ENCODE measurements at places on chromosomes 6 and 20.
A peak's percentile ranks its signal among the peaks of the same experiment; 100 is the strongest.

- peak; percentile 76 for DNase-seq
Observed at GRCh38 chr6:138115877-138116660, 8.8 kb upstream of the PERP start.

DNA sequence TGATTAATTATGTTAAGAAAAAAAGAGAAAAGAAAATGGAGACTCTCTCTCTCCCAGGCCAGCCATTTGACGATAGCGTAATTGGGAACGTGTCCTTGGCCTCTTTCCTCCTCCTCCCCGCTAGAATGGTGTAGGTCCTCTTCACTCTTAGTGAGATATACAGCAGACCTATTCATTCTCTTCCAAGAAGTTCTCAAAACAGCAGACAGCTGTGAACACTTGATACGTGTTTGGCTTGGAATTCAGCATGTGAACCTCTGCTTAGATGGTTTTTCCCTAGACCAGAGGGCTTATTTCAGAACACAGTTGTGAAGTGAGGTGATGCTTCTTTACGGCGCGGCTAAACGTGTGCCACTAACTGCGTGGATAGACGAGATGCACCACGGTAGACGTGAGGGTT lies 32.6 kb upstream of the TULP4 start:
- no peak for DNase-seq

- no peak for DNase-seq
Observed at GRCh38 chr6:26743157-26743821, 83.7 kb upstream of the ZNF322 start.

GRCh38 chr6:142307963-142308748 lies 6.3 kb downstream of the ADGRG6 start:
- DNase-seq, result no peak

DNA sequence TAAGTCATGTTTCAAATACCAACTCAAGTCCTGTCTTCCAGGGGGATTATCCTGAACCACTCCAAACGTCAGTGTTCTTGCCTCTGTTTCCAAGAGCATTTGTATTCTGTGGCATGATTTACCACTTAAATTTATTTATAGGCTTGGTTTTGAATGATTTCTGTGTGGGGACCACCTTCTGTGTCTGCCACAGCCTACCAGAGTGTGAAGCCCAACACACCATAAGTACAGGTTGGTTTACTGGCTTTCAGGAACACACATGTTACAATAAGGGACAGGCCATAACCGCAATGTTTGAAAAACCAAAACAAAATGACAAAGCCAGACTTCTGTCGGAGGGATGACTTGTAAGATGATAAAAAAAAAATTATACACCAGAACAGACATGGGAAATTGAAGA lies 56.5 kb upstream of the MAP3K7 start:
- no peak for DNase-seq

GRCh38 chr20:32792316-32792715 lies 27.4 kb upstream of the MAPRE1 start:
- DNase-seq, result no peak

DNA sequence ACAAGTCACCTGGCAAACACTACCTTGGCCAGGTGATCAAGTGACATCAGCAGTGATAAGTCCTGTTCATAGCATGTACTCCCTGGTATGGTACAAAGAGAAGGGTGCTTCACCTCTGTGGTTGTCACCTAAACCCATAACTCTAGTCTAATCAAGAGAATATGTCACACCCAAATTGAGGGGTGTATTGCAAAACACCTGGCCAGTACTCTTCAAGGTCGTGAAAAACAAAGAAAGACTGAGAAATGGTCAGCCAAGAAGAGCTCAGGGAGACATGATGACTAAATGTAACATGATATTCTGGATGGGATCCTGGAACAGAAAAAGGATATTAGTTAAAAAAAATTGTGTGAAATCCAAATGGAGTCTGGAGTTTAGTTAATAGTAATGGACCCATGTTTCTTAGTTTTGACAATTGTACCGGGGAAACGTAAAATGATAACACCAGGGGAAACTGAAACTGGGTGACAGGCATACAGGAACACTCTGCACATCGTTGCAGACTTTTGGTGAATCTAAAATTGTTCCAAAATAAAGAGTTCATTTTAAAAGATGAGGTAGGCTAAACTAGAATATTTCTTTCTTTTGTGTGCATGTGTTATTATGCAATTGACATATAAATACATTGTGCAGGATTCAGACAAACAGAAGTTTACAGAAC lies 262.0 kb downstream of the CDC5L start:
- no peak for DNase-seq

DNA sequence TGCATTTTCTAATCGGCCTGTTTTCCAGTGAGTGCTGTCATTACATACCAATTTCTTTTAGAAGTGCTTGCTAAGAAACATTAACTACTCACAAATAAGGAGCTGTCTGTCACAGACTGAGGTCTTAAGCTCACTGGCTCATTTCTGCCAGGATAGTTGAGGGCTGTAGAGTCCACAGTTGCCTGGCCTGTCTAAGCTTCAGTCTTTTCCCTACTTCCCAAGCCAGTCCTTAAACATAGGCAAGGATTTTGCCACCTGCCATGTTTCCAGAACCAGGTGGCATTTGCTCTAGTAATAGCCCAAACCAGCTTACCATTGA lies 84.7 kb downstream of the LINC00237 start:
- no peak for DNase-seq

GRCh38 chr6:157181649-157182048 lies 141.7 kb downstream of the TMEM242 start:
- no peak for DNase-seq

GRCh38 chr6:13985663-13986325 lies 61.0 kb downstream of the RNF182 start:
- no peak for DNase-seq

DNA sequence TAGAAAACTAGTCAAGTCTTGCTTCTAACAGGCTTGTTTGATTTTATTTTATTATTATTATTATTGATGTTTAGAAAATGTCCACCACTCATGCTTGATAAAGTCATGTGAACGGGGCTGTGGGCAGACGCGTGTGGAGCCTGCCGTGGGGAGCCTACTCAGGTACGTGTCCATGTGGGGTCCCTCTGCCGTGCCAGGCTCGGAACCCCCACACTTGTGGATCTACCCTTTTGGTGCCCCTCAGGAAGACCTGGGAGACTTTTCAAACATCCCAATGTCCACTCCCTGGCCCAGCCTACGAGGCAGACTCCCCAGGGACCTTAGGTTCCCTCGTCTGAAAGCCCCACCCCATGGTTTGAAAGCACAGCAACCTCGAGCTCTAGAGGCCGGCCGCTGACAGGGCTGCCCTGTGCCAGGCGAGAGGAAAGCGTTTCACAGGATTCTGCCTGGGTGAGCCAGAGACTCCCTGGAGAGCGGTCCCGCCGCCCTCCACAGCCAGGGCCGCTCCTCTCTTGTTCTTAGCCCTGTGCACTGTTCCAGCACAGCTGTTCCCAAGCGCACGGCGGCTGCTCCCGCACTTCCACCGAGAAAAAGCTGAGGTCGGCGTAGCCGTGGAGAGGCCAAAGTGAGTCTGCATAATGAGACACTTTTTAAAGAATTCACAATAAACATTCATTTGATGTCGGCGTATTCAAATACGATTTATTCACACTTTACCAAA lies 249.7 kb downstream of the TTLL2 start:
- DNase-seq, result no peak

DNA sequence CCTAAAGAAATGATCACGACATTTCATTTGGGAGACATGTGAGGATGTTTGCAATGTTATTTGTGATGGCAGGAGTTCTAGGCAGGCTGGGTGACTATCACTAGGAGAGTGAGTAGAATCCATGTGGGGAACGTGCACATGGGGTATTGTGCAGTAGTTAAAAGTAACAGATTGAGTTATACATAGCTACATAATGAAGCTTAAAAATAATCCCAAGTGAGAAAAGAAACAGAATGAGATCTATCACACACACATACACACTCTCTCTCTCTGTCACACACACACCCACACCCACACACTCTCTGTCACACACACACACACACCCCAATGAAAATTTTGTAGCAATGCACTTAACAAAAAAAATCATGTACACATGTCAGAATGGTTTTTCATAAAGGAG lies 218.7 kb upstream of the ARG1 start:
- DNase-seq, result no peak

DNA sequence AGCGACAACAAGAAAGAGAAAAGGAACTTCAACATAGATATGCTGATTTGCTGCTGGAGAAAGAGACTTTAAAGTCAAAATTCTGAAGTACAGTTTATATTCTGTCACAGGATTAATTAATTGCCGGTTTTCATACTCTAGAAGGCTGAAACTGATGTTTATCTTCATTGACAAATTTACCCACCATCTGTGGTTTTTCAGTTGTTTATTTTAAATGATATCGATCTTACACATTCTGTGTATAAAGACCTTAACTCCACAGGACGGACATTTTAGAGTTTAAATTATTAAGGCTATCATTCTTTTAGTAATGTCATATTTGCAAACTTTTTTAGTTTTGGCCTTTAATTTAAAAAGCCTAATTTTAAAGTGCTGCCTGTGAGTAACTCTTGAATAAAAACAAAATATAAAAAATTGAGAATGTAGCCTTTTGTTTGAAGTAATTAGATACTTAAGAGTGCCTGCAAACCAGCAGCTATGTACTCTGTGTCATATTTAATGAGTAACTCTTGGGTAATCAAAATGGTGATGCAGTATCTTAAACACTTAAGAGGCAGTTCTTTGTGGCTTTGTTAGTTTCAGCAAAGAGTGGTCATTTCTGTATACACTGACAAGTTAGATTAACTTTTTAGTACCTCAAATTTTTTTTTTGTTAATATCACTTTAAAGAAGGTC lies 59.3 kb downstream of the CDC5L start:
- DNase-seq, result peak; percentile 17

- no peak for DNase-seq
Observed at GRCh38 chr20:17611540-17612286, 41.8 kb downstream of the DSTN start.

GRCh38 chr6:52745764-52746201 lies 17.5 kb downstream of the GSTA2 start:
- no peak for DNase-seq

- DNase-seq, result no peak
Observed at GRCh38 chr6:130907687-130908086, 80.5 kb downstream of the SMLR1 start.

DNA sequence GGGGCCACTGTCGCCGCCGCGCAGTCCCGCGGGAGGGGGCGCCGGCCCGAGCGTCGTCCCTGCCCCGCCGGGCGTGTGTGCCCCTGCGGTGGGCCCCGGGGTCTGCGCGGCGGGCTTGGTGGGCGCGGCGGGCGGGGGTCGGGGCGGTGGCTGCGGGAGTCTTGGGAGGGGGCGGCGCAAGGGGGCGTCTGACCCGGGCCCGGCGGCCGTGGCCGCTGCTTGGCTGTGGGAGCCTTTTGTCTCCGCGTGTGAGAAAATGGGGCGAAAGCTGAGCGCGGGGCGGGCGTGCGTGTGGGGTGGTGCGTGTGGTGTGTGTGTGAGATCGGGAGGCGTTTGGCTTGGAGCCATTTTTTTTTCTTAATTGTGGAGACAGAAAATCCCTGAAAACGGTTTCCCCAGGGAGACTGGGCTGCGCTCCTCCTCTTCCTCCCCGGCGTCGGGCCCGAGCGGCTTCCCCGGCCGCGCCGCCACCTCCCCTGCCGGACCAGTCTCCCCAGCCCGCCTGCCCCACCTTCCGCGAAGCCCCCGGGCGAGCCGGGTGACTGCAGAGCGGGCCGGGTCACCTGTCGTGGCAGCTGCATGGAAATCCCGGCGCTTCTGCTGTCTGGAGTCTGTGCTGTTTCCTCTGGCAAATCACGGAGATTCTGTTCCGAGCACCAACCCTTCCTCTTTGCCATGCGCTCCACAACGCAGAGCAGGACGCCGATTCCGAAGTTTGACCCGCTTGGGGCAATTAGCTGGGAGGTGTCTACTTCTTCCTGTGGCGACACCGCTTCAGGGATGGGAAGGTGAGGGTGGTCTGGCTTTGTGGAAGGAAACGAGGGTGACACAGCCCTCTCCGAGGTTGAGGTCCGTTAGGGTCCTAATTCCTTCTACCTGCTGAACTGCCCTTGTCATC lies 64.4 kb downstream of the GTF2H5 start:
- peak; percentile 76 for DNase-seq

DNA sequence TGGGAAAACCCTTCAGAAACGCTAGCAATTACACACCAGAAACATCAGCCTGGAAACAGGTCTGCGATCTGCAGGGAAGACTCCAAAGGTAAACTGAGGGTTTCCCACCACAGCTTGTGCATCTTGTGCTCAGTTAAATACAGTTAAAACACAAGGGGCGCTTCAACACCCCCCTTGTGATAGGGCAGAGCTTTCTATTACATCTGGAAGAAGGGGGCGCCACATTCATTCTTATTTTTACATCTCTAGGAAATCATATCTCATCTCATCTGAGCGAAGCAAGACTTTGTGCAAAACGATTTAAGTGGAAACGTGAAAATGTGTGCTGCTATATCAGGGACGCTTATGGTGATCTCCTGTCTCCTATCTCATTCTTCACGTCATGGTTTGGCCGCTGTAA lies 58.5 kb downstream of the PRND start:
- DNase-seq, result no peak

DNA sequence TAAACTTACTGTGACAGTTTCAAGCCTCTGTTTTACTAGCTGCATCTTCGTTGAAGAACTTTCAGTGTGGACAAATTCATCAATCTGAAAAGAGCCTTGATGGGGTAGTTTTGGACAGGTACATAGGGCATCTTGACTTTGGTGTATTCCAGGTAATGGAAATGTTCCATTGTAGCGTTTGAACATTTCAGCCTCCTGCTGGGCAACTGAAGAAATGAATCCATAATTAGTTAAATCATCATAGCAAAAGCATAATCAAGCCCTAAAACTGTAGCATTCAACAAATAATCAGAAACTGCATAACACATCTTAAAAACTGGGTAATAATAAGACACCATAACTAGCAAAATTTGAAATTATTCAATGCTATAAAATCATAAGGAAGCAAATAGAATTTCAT lies 86.2 kb downstream of the AHI1 start:
- peak; percentile 1 for DNase-seq

DNA sequence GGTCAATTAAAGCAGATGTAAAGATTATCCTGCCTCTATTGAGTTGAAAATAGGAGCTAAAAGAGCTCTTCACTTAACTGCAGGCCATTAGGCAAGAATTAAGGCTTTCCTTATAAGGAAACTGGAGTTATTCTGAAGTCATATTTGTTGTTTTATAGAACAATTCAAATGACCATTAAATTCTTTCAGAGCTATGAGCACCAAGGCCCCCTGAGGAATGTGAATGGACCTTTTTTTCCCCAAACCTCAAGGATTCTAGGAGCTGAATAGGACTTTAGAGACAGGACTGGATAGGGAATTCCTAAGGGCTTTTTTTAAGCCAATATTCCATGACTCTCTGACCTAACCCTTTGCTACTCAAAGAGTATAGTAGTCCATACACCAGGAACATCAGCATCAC lies 565.7 kb upstream of the BTBD3 start:
- no peak for DNase-seq

Data from lung microvascular endothelial cell (primary cell).